Activated CD4-positive, alpha-beta memory T cell treated with anti-CD3 and anti-CD28 coated beads for 36 hours (primary cell): ENCODE measurements at places on chromosomes 16 and 17. TPM values are rescaled to one million over a fixed set of nuclear protein-coding genes. Genes with fewer than 3 reads are reported as not detected.

The SERPINF2 gene
- total RNA-seq: not detected

The UTS2R gene
- total RNA-seq: not detected

The OR4D1 gene
- total RNA-seq: 0.27 TPM

The CHST5 gene
- not detected for total RNA-seq

The CMTM2 gene
- total RNA-seq: 0.45 TPM

The NUDT7 gene
- 10.1 TPM for total RNA-seq

The SLC38A8 gene
- not detected for total RNA-seq

The KRTAP17-1 gene
- total RNA-seq: not detected
